ENCODE measurements at places on chromosomes 3 and 15. TPM values are rescaled to one million over a fixed set of nuclear protein-coding genes. Genes with fewer than 3 reads are reported as not detected.

DNA sequence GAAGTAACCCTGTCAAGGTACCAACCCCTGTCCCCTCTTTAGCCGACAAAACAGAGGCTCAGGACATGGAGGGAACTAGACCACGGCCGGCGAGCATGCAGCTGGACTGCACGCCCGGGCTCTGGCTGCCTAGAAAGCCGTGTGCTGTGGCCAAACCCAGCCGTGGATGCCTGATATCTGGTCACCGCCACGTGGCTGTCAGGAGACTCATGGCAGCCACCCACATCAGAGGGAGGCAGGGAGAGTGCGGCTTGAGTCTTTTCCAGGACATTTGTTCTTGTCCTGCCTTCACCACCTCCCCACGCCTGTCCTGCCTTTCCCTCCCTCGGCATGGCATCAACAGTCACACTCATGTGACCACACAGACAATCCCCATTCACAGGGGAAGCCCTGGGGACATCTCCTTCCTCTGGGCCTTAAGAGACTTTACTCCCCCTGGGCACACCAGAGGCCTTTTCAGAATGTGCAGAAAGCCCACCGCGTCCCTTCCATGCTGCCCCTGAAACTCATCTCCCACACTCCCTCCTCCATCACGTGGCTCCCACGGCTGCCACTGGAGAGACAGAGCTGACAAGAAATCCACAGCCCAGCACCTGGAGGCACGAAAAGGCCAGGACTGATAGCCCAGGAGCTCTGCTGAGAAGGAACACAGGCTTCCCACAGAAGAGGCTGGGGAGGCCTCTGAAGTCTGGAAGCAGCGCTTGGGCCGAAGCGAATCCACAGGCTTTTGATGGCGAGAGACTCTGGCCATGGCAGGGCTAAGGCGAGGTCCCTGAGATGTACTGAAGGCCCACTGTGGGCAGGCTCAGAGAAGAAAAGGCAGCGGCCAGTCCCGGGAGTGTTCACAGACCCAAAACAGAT, 71.2 kb upstream of the IQSEC1 start:
- DNase-seq, result no peak

DNA sequence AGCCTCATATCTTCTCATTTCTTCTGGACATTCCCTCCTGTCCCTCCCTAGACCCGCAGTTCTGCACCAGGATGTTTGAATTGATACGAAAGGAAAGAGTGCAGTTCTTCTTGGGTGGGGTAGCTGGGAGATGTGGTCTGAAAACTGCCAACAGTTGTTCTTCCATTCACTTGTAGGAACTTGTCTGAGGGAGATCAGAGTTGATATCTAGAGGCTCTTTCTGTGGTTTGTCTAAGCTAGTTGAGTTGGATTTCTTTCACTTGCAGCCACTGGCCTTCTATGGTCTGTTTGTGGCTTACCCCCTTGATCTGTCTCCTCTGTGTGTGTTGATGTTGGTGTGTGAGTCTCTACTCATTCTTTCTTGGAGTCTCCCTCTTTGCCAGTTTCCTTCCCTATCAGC, 42.5 kb upstream of the PIK3CB start:
- no peak for DNase-seq

The CFAP92 gene
- 1.7 TPM for polyA plus RNA-seq

GRCh38 chr3:116129187-116129946, 315.9 kb downstream of the LSAMP start:
- no peak for DNase-seq

The LYZL4 gene
- polyA plus RNA-seq, result not detected

The SCAP gene
- 30.7 TPM for polyA plus RNA-seq

DNA sequence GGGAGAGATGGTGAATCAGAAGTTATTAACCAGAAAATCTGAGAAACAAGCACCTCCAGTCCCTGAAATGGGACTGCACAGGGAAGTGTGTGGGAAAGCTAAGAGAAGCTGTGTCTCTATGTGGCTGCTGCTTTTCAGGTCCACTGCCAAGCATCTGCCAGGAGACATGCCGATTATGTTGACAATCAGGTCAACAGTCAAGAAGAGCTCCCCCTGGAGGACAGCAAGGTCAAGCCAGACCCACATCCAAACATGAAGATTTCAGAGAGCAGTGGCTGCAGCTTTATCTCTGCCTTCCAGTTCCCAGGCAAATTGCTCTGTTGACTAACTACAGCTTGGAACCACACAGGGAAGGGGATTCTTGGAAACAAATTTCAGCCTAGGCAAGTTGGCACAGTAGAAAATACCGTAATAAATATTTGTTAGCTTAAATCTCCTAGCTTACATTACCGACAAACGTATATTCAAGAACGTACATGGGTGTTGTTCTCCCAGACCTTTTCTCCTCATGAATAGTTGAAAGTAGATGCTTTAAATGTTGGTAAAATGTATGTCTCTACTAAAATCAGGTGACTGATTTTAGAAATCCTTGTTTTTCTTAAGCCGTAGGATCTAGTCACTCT, 394.5 kb upstream of the RARB start:
- peak; percentile 93 for DNase-seq

- DNase-seq, result no peak
Measured at GRCh38 chr3:195597848-195598247, 14.1 kb upstream of the APOD start.

The PLSCR5 gene
- polyA plus RNA-seq, result not detected

Data from GM23338 (cell line).